ENCODE measurements at places on chromosomes 1 and 21.
A peak's percentile ranks its signal among the peaks of the same experiment; 100 is the strongest.

DNA sequence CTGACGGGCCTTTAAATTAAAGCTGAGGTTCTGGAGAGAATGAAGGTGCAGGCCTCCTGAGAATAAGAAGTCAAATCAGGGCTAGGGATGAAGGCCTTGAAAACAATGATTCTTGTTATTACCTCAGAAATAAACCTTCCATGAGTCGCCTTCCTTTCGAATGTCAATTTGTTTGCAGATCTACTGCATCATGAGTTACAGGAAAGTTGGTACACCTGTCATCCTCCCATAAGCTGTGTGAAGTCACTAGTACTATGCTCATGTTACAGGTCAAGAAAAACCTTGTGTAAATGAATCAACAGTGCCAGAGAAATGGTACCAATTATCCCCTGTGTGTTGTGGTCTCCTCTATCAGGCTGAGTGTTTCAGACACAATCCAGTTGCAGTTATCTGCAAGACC is 281.2 kb upstream of the PLXNA2 start:
- DNase-seq, result no peak

- DNase-seq, result no peak
These were observed 34.0 kb upstream of the ABCA4 start for GRCh38 chr1:94154989-94155388.

DNA sequence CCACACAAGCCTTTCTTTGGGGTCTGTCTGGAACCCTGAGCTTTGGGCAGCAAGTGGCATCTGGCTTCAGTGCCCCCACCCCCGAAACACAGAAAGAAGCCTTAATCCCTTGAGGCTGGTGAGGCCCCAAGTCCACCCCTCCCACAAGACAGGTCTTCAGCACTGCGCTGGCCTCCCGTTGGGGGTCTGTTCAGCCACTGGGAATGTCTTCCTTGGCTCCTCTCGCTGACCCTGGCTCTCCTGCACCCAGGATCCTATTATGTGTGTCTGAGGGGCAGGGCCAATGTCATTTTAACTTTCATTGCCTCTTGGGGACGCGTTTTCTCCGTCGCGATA is 26.9 kb downstream of the ATP8B2 start:
- DNase-seq, result no peak

GRCh38 chr21:17270229-17270628 is 242.6 kb upstream of the CXADR start:
- DNase-seq, result peak; percentile 47

GRCh38 chr1:203663821-203664220 is 37.2 kb downstream of the ATP2B4 start:
- no peak for DNase-seq

GRCh38 chr1:185159966-185160365 is 3.0 kb downstream of the SWT1 start:
- DNase-seq, result no peak

DNA sequence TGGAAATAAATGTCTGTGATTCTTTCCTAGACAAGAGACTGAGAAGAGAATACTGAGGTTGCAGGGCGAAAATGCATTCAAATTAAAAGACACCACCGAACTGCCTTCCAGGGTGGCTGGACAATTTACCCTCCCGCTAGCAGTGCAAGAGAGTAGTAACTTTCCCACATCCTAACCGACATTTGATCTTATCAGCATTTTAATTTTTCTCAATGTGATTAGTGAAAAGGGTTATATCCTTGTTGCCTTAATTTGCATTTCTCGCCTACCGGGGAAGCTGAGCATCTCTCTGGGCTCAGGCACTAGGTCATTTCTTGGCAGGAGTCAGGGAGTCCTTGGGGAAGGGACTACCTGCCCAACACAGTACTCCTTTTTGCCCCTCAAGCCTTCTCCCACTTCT is 2.8 kb downstream of the TNFRSF8 start:
- DNase-seq, result no peak

GRCh38 chr1:204868340-204868700 is 2.3 kb upstream of the NFASC start:
- no peak for DNase-seq

DNA sequence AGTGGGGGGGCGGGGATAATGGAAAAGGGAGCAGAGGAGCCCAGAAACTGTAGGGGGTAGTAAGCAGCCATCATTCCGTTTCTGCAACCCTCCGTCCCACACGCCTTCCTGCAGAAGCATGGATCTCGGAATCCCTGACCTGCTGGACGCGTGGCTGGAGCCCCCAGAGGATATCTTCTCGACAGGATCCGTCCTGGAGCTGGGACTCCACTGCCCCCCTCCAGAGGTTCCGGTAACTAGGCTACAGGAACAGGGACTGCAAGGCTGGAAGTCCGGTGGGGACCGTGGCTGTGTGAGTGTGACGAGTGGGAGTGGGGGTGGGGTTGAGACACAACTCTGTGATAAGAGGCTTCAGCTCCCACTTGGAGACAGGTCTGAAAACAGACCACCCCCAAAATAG is 706 bp downstream of the CREB3L4 start:
- no peak for DNase-seq

DNA sequence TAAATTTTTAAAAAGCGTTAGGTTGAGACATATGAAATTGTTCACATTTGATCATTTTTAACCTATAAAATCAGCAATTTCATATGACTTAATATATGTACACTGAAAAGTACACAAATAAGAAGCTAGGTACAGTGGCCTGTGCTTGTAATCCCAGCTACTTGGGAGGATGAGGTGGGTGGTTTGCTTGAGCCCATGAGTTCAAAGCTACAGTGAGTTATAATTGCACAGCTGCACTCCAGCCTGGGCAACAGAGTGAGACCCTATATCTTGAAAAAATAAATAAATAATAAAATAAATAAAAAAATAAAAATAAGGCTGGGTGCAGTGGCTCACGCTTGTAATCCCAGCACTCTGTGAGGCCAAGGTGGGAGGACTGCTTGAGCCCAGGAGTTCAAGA is 5.2 kb upstream of the EPB41 start:
- no peak for DNase-seq

DNA sequence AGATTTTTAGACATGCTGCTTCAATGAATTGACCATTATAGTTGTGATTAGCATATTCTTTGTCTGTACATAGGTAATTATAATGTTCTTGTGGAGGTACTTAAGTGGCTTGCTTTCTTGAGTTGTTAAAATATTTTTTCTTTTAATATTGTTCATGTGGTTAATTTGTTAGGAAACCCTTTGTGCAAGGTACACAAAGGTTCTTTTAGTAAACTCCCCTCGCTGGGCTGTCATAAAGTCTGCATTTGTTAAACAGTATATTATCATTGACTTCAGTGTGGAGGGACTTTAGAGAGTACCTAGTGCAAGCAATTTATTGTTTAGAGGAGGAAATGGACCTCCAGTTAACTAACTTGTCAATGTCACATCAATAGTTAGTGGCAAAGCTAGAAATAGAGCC is 52.5 kb downstream of the DISP1 start:
- DNase-seq, result no peak

GRCh38 chr1:150187560-150187931 is 37.8 kb downstream of the PLEKHO1 start:
- no peak for DNase-seq

GRCh38 chr1:60762176-60762575 is 320.2 kb upstream of the NFIA start:
- DNase-seq, result no peak

DNA sequence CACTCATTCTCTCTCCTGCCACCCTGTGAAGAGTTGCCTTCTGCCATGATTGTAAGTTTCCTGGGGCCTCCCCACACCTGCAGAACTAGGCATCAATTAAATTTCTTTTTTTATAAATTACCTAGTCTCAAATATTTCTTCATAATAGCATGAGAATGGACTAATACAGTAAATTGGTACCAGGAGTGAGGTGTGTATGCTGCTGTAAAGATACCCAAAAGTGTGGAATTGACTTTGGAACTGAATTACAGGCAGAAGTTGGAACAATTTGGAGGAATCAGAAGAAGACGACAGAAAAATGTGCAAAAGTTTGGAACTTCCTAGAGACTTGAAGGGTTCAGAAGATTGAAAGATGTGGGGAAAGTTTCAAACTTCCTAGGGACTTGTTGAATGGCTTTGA is 308.1 kb upstream of the TMPRSS15 start:
- DNase-seq, result no peak

DNA sequence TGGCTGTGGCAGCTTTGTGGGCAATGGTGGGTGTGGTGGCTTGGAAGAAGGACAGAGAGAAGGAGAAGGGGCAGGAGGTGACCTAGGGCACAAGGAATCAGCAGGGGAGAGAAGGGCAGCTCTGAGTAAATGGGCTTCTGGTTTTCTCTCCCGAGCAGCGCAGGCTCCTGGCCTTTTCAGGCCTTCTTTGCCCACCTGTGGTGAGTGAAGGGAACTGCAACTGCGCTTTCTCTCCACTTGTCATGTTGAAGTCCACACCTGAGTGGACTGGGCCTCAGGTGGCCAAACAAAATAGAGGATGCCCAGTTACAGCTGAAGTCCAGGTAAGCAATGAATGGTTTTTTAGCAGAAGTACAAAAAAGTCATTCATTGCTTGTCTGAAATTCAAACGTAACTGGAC is 29.4 kb upstream of the KCNA10 start:
- peak; percentile 31 for DNase-seq

DNA sequence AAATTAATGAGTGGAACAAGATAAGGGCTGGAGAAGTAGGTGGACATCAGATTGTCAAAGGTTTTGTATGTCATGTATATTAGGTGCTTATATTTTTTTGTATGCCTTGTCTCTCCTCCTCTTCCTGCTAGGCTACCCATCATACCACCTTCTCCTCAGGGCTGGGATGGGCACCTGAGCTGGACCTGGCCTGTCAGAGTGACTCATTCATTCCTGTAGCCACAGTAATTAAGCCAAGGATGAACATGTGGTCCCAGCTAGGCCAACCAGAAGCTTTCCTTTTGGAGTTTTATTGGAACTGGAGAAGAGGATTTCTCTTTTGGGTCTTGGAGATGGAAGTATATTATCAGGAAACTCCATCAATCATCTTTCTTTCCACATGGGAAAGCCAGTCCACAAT is 21.2 kb downstream of the PTGS2 start:
- no peak for DNase-seq

DNA sequence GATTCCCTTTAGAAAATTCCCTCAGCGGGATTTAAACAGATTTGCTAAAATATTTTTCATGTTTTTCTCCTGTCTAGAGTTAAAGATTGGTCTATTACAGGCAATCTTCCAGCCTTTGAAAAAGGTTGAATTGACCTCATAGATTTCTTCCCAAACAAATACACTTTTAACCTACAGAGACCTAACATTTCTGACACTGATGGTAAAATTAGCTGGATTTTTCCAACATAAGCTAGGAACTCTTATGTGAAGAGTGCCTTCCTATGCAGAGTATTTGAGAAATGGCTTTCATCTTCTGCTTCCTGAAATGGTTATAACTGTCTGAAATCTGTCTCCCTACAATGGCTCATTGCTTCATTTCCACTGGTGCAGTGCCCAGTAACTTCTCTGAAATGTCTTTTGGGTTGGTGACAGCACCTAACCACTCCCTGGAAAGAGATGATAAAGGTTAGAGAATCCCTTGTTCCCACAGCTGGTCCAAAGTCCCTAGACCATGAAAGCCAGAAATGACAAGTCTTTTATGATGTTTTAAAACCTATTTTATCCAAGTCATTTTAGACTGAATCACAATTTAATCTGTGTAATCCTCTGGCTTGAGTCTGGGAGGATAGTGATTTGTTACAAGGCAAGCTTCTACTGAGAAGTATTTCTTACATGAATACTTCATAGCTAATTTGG is 269.4 kb downstream of the BACH1 start:
- no peak for DNase-seq

DNA sequence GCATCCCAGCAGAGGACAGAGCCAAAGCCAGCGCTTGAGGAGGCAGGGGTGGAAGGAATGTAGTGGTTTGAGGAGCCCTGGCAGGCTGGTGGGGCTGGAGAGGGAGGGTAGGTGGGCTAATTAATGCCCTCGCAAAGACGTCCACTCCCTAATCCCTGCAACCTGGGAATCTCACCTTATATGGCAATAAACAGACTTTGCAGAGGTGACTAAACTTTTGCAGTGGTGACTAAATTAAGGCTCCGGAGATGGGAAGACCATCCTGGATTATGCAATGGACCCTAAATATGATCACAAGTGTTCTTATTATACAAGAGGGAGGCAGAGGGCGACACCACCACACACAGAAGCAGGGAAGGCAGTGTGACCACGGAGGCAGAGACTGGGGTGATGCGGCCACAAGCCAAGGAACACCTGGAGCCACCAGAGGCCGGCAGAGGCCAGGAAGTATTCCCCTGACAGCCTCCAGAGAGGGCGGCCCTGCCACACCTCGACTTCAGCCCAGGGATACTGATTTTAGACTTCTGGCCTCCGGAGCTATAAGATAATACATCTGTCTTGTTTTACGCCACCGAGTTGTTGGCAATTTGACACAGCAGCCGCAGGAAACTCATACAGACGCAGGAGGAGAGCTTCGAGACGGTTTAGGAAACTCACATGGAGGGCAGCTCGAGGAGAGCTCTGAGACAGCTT is 23.1 kb upstream of the NPPB start:
- DNase-seq, result no peak

- DNase-seq, result no peak
These were observed 40.0 kb downstream of the ACOT7 start for GRCh38 chr1:6353619-6353954.

- DNase-seq, result no peak
These were observed 27.4 kb downstream of the ETS2 start for GRCh38 chr21:38833117-38833516.

DNA sequence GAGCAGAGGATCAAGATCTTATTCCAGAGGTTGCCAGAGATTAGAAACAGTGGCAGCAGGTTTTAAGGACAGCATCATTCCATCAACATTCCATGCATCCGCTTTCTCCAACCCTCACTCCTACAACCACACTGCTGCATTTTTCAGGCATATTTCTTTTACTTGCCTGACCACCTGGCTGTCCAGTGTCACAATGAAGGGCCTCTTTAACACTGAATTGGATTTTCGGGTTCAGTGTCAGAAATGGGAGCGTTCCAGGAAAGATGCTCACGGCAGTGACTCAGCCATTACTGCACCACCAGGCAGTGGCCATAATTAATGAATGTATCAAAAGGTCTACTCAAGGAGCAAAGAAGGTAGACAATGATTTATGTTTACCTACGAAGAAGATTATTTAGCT is 200.4 kb upstream of the ESRRG start:
- DNase-seq, result no peak

DNA sequence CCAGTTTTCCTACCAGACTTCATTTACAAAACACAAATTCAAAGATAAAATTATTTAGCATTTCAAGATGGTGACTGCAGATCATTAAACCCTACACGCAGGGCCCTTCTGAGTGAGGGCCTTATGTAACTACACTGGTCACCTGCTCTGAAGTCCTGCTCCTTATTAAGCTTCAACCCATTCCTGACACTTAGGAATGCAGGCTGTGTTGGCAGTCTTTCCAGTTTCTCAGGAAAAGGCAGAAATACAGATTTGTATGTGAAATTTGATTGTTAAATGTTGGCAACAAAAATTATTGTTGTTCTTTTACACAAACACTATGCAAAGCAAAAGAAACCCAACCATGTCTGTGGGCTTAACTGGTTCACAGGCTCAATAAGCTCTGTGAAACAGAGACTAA is 25.8 kb upstream of the BCAS2 start:
- no peak for DNase-seq

- DNase-seq, result no peak
These were observed 74.9 kb downstream of the ADCY10 start for GRCh38 chr1:167839009-167839408.

GRCh38 chr1:107622966-107623365 is 342.0 kb downstream of the VAV3 start:
- no peak for DNase-seq
